ENCODE measurements at places on chromosomes 11 and 22.

DNA sequence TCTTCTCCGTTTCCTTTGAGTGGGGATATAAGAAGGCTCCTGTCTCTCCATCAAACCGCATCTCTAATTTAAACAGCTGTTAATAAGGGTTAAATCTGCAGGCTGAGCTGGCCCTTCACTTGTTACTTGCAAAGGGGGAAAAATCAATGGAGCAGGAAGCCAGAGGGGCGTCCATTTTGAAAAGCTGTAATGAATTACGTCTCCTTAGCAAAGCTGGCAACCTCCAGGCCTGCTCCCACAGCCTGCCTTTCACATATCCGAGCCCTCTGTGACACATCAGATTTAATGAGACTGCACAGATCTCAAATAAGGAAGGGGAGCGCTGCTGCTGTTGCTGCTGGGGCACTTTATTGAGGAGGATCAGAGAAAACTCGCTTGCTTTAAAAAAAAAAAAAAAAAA is 320.8 kb downstream of the BLID start:
- no peak for DNase-seq

GRCh38 chr11:87366763-87367405 is 329.1 kb downstream of the TMEM135 start:
- DNase-seq: no peak

DNA sequence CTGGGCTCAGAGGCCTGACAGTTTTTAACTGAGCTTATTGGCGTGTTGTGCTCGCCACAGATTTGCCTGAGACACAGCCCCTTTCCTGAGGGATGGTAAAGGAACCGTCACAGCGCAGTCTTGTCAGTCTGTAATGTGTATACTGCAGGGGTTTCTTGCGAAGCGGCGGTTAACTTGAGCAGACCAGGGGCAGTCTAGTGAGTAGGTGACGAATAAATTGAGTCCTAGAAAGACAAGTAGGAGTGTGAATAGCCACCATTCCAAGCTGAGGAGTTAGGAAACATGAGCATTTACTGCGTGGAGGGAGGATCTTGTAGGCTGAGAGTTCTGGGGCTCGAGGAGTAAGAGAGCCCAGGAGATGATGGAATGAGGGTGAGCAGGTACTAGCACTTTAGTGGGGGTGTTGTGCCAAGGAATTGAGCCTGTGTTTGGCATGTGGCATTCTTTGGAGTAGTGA is 1.4 kb downstream of the MED15 start:
- no peak for DNase-seq

DNA sequence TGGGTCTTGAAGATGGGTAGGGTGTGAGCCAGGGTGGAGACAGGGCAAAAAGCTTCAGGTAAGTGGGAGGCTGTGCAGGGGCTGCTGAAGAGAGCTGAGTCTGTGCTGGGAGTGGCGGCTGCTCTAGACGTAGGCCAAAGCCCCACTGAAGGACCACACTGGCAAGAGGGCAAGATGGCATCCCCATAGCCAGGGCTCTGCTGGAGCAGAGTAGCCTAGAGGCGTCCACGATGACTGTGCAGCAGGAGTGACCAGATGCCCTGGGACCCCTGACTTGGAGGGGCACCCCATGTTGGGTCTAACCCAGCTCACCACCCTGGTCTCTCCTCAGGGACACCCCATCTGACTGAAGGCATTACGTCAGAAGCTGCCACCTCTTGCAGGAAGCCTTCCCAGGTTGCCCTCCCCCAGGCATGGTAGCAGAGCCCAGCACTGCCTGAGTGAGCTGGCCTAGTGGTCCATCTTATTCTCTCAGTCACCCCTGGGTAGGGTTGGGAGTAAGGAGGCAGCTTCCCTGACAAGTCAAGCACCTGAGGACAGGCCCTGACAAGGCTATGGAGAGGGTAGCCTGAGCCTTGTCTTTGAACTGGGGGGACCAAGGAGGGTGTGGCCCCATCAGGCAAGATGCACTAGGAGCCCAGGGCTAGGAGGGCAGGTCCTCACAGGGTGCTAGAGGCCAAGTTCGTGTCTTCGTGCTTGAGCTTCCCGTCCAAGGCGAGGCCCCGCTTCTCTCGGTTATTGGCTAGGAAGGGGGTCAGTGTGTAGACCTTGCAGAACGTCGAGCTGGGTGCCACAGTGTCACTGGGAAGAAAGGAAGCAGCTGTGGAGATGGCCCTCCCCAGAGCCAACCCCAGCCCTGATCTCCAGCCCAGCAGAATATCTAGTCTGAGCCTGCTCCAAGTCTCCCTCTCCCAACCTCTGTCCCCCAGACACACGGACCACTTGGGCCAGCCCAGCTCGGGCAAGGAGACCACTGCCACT is 33.1 kb downstream of the TPBGL start:
- DNase-seq: no peak

DNA sequence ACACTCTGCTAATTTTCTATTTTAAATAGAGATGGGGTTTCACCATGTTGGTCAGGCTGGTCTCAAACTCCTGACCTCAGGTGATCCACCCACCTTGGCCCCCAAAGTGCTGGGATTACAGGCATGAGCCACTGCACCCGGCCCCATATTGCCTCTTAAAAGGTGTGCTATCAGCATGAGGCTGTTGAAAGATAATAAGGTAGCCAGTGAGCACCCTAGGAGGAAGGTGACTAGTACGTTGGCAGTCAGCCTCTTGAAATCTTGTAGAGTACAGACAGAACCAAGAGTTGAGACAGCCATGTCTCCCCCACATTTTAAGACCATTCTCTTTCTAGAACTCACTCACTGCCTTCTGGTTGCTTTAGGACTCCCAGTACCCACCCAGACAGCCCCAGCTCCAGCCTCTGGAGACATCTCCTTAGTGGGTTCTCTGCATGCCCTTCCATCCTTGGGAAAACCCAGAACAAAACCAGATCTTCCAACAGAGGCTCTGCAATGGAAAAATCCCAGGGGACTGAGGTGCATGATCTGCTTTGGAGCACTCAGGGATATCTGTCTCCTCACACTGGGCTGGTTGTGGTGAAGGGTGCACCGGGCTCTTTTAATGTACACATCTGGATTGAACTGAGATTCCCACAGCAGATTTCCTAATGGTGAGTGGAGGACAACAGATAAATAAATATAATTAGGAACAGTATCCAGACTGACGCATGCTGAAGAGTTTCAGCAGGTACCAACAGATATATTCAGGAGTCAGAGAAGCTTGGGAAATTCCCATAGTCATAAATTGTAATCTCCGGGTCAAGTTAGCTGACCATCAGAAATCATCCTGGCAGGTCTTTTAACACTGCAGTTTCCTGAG is 49.4 kb downstream of the LRRC74B start:
- DNase-seq: no peak

GRCh38 chr11:61983419-61983818 is 16.0 kb upstream of the FTH1 start:
- DNase-seq: no peak

- DNase-seq: no peak
Measured at GRCh38 chr11:121291319-121291718, 1.3 kb upstream of the SC5D start.

- DNase-seq: no peak
Measured at GRCh38 chr11:8103909-8104308, 22.9 kb downstream of the TUB start.

DNA sequence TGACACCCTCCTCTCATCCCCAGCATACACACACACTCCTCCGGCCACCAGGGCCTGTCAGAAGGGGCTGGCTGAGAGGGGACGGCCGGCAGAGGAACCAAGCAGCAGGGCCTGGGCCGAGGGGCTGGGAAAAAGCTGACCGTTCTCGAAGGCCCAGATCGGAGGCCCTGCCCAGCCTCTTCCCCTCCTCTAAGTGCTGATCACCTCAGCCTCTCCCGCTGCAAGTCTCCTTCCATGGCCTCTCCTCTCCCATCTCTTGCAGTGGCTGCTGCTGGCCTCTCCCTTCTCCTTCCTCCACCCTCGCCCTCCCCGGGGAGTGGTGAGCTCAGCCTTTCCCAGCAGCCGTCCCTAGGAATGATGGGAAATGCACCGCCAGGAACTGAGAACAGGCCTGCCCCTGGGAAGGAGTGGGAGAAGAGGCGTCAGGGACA is 39.6 kb downstream of the ARRB1 start:
- DNase-seq: peak; percentile 89

DNA sequence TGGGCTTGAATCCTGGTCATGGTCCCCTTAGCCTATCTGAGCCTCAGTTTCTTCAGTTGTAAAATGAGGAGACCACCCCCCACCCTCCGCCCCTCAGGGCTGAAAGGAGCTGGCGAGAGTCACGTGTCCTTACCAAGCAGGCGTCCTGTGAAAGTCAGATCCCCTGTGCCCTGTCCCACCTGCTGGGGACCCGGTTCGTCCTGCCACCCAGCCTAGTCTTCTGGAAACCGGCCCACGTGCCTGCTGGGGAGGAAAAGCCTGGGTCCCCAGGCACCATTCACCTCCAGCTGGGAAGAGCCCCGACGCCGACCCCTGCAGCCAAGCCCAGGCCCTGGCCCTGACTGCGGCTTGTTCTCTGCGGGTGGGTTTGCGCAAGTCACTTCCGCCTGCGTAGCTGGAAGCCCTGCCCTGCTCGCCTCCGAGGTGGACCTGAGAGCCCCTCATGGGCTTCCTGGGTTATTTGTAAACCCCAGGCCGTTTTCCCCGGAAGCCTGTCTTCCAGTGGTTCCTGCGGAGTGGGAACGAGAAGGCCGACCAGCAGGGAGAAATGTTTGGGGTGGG is 679 bp upstream of the SSH3 start:
- DNase-seq: peak; percentile 62

- no peak for DNase-seq
Measured at GRCh38 chr22:30219049-30219654, 27.4 kb downstream of the LIF start.

- no peak for DNase-seq
Measured at GRCh38 chr11:48058788-48059187, 78.4 kb downstream of the PTPRJ start.

GRCh38 chr11:47136327-47136726 is 40.4 kb downstream of the ARFGAP2 start:
- DNase-seq: no peak

DNA sequence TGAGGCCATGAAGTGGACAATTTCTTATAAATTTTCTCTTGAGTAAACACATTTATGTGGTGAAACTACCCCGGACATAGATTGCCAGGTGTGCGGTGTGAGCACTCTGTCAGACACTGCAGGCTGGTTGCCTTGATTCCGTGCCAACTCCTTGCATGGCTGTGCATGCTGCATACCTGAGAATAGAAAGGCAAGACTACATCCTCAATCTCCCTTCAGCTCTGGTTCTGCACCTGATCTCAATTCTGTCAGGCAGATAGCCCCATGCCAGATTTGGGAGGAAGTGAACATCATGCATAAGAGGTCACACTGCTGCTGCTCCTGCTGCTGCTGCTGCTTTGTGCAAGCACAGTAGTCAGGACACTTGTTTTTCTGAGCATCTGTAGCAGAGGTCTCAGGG is 42.5 kb upstream of the DEUP1 start:
- peak; percentile 10 for DNase-seq

- no peak for DNase-seq
Measured at GRCh38 chr22:27514601-27515523, 286.7 kb downstream of the MN1 start.

DNA sequence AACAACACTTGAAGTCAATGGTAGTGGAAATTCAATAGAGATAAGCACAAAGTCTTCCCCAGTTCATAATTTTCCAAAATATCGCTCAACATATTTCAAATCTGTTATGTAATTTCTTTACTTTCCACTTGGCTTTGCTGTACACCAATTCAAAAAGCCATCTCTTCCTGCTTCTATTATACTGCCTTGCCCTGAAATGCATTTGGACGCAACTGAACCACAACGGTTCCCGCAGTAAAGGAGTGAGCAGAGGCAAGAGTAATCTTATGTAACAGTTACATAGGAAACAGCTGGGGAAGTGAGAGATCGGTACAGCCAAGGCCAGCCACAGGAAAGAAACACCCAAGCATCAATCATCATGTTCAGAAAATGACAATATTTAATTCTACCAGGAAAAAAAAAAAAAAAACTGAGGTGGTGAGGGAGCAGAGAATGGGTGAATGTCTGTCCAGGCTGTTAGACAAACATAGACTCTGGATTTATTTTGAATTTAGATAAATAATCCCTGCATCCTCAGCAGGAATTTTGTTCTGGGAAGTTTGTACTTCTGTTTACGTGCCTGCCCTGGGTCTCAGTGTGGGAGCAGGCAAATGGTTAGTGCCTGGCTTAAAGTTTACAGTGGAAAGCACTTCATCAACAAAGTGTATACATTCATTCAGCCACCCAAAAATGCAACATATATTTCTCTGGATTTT is 392.2 kb downstream of the ETS1 start:
- DNase-seq: no peak

- no peak for DNase-seq
Measured at GRCh38 chr11:4727171-4727570, 22.6 kb downstream of the MMP26 start.

GRCh38 chr11:20353829-20354434 is 9.6 kb upstream of the HTATIP2 start:
- no peak for DNase-seq

DNA sequence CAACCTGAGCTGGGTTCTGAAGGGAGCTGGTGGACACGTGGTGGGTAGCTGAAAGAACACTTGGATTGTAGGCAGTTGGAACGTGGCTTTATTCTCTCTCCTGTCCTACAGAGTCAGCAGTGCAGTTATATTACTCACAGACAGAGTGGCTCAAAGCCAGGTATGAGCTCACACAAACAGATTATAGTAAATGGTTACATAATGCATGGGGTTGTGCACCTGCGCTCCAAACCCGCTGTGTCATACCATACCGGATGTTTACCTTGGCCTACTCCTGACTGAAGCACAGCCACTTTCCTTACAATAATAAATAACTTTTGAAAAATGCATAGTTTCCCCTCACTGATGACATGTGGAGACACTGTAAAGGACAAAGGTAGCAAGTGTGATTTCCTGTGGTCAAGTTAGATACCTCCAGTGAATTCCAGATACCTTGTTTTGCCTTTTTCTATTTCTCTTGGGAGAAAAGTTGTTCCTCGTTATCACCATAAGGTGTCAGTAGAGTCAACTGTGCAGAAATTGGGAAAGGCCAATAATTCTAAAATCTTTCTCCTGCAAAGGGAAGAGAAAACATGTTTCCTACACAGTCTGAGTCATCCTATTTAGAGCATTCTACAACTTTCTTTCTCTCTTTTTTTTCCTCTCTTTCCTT is 13.5 kb downstream of the MS4A6A start:
- DNase-seq: no peak

- no peak for DNase-seq
Measured at GRCh38 chr11:30016588-30017363, at the start of gene KCNA4. KCNA4 (minus strand) TSS chr11:30017030; CDS start chr11:30012678, 4,352 bp downstream.

DNA sequence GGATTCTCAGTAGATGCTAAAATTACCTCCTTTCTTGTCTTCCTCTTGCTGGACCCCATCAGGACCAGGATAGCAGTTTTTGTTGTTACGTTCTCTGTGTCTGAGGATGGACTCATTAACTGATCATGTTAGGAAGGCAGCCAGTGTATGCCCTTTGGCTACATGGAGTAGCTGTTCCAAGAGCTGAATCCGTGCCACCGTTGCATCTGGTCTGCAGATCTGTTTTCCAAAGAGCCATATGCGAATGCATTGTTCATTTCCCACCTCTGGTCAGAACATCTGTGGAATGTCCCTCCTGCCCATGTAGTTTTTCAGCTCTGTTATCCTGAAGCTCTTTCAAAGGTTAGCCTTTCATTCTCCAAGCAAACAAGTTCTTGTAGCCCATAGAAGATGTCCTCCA is 188.4 kb downstream of the SPON1 start:
- no peak for DNase-seq

GRCh38 chr11:77121876-77122575 is 6.0 kb upstream of the MYO7A start:
- DNase-seq: no peak

Measured in left colon (tissue), 2 donors.